ENCODE measurements at places on chromosomes 13 and 19.

DNA sequence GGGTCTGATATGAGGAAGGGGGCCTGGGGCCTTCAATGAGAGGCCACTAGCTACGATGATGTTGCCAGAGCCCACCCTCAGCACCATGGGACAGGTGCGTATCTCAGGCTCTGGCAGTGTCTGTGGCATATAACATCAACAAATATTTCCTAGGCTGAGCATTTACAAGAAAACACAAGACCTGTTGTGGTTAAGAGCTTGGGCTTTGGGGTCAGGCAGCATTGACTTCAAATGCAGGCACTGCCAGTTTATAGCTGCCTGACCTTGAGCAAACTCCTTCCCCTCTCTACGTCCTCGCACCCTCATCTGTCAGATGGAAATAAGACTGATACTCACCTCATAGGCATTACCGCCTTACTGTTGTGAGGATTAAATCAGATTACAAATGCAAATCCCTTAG, 156.0 kb downstream of the KATNAL1 start:
- no peak for DNase-seq

DNA sequence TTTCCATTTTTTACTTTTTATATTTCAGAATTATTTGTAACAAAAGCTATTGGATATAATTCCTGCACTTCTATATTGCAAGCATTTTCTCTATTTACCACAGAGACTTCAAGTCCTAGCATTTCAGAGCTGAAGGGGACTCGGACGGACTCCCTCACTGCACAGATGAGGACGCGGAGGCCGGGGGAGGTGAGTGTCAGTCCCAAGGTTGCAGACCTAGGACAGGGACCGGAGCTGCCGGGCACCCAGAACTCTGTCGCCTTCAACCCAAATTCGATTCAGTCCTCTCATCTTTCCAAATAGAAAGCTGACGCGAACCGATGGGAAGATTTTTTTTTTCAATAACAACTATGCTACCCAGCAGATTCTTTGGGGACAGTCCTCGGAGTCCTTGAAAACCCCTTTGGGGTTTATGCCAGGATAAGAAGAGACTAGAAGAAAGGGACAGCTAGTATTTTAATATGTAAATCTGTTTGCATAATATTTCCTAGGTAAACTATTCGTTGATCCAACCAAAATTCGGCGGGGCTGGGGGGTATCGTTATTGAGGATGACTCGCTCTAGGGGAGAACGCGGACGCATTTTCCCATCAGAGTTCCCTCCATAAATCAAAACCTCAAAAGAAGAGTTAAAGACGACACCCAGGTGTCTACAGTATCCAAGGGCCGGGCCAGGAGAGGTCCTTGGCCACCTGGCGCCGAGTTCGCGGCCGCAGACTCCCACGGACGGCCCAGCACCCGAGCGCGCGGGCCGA, 803 bp downstream of the FLT3 start:
- DNase-seq, result no peak

- DNase-seq, result no peak
Measured at GRCh38 chr13:103430368-103430767, 364.2 kb upstream of the SLC10A2 start.

GRCh38 chr19:23762884-23763711, 4.4 kb upstream of the ZNF681 start:
- DNase-seq, result peak; percentile 74

- DNase-seq, result no peak
Measured at GRCh38 chr13:97413694-97414093, 20.3 kb upstream of the RAP2A start.

- no peak for DNase-seq
Measured at GRCh38 chr13:33728271-33729037, 89.5 kb upstream of the RFC3 start.

GRCh38 chr13:76992548-76993001, 694 bp downstream of the CLN5 start:
- no peak for DNase-seq

DNA sequence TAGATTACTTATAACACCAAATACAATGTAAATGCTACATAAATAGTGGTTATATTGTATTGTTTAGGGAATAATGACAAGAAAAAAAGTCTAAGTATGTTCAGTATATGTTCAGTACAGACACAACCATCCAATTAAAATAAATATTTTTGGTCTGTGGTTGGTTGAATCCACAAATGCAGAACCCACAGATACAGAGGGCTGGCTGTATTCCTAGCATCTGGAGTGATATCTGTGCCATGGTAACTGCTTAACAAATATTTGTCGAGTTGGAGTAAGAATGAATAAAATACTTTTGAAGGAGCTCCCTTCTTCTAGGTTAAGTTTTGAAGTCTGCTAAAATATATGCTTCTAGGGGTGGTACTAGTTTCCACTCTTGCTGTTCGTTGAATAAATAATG, 241.0 kb downstream of the KLF5 start:
- DNase-seq, result no peak

DNA sequence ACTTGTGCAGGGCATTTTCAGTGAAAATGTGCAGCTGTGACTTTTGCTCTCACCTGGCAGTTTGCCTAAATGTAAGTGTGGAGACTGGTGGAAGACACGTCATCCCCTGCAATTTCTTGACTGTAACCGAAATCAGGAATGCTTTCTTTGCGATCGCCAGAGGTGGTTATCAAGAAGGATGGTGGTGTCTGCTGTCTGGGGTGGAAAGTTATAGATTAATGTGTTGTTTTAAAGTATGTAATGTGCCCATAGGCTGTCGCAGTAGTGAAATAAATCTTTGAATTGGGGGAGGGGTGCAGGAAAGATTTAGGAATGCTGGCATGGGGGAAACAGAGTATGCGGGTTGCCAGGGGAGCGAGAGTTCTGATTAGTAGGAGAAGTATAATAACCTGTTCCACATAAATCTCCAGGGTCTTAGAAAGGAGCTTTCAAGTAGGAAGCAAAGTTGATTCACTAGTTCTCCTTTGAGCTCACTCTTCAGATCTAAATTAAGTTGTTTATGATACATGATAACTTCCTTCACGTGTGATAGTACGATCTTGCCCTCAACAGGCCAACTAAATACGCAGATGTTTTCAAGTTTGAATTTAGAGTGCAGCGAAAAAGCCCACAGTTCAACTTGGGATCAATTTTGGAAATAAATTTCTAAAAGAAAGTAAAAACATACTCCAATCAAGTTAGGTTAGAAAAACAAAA, 1520.0 kb upstream of the SLC10A2 start:
- no peak for DNase-seq

- no peak for DNase-seq
Measured at GRCh38 chr13:97445522-97446187, 11.7 kb downstream of the RAP2A start.

GRCh38 chr19:50897191-50897607, 14.0 kb downstream of the KLK4 start:
- no peak for DNase-seq

DNA sequence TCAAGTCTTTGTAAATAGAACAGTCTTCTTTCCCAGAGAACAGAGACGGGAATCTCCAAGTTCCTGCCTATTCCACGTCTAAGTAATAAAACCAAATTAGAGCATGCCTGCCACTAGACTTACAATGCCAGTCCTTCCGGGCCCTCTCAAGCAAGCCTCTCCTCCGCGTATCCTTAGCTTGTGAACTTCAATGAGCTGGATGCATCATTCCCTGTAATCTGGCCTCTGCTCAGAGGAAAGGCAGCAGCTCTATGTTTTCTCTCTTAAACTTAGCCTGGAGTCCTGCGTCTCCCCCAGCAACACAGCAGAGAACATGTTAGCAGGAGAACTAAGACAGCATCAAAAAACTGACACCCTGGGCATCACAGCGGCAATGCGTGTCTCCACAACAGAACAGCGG, 8.2 kb downstream of the NALCN start:
- no peak for DNase-seq

DNA sequence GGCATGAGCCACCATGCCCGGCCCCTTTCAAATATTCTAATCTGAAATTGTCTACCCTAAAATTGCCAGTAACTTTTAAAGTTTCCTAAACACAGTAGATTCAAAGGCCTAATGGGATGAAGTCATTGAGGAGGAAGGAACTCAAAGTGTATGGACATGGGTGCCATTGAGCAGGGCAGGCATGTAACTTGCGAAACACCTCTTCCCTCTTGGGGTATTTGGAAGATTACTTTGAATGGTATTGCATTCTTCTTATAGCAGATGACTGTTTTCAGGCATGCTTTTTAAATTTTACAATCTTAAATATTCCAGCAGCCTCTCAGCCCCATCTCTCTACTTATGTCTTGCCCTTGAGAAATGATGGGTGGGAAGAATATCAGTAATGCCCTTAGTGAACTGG, 21.0 kb downstream of the TM9SF2 start:
- DNase-seq, result no peak

DNA sequence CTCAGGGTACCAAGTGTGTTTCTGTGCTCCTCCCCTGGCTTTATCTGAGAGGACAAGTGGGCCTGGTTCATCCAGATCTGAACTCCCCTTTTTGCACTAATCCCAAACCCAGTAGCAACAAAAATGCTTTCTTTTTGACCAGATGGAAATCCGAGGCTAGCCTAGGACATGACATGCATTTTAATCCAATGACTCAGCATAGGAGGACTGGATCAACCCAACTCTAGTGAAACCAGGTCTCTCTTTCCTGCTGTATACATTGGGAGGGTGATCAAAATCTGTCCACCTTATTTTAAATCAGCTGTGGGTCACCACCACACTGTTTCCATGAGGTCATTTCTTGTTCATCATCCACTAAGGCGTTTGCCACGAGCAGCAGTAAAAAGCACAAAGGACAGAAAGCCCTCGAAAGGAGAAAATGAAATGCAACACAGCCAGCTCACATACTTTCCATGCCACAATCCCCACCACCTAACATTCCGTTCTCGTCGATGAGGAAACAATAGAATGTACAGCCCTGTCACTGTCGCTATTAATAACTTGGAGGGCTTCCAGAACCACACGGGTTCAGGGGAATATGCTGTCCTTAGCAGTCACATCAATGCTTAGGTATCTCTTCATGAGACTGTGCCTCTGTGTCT, 543.0 kb downstream of the IRS2 start:
- DNase-seq, result no peak

GRCh38 chr13:99922631-99923404, 48.7 kb downstream of the ZIC5 start:
- no peak for DNase-seq

GRCh38 chr13:64962404-64962803, 2267.7 kb downstream of the PCDH9 start:
- no peak for DNase-seq

- DNase-seq, result no peak
Measured at GRCh38 chr13:24557081-24557480, 44.5 kb upstream of the PARP4 start.

GRCh38 chr19:4991996-4992698, 23.2 kb downstream of the KDM4B start:
- no peak for DNase-seq

DNA sequence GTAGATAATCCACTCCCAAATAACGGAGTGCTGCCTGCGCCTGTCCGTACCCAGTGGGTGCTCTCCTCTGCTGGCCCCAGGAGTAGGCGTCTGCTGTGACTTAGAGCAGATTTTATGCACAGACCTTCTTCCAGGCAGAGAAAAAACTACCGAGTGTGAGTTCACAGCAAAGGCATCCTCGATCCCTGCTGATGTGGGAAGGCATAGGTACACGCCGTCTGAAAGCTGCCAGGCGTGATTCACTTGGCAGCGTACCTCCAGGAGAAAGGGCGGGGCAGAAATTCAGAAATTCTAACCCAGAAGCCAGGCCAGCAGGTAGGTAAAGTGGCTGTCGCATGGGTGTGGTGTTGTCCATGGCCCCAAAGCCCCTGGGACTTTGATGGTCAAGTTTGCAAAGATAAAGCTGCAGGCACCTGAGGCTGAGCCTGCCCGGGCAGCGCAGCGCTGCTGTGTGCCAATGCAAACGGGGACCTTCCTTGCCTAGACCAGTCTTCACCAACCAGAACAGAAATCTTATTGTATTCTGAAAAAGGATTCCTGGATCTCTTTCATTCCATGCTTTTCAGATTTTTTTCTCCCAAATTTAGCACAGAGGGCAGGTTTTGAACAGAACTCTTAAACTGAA, 36.3 kb downstream of the COL4A2 start:
- DNase-seq, result peak; percentile 87

- no peak for DNase-seq
Measured at GRCh38 chr13:33264620-33264978, 21.0 kb downstream of the STARD13 start.

DNA sequence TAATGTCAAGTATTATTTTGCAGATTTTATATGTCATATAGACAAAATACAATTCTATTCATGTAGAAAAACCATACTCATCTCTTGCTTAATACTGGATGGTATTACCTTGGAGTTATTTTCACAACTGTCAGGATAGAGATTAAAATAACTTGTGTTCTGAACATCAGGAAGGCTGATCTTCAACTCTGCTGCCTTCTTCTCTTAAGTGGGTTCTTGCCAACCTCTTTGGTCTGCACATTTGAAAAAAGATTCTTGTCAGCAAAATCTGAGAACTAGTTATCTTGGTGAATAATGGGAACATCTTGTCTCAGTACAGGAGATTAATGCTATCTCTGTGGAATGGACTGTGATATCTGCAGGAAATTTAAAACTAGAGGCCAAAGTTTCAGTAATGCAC, 95.2 kb upstream of the FAM216B start:
- no peak for DNase-seq

GRCh38 chr13:105642511-105642958, 892.9 kb downstream of the EFNB2 start:
- no peak for DNase-seq

DNA sequence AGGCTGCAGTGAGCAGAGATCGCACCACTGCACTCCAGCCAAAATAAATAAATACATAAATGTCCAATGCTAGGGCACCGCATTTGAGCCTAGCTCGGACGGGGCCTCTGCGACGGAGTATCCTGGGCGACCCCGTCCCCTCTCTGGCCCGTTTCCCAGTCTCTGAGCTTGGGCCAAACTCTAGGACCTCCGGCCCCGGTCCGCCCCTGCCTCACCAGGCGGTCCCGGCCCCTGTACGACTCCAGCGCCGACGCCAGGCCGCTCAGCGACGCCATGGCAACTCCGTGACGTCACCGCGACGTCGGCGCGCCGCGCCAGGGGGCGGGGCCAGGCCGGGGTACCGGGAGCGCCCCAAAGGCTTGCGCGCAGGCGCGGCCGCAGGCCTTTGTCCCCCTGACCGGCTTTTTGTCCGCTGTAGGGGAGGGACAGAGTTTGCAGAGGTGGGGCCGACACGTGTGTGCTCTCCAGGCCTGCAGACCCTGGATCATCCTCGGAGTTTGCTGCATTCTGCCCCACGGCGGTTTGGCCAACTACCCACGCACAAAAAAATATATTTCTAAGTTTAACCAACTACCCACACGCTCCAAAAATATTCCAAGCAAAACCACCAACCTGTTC, at the start of gene PEX11G:
PEX11G (minus strand) TSS at position 300 of the 618 bp plus-strand sequence; CDS start at position 275, 25 bp downstream.
- no peak for DNase-seq

- DNase-seq, result peak; percentile 95
Measured at GRCh38 chr19:41225238-41226052, 6.4 kb downstream of the AXL start.

GRCh38 chr19:30374539-30374864, 2.3 kb downstream of the ZNF536 start:
- no peak for DNase-seq

- no peak for DNase-seq
Measured at GRCh38 chr13:20828539-20829364, 55.0 kb upstream of the EEF1AKMT1 start.

DNA sequence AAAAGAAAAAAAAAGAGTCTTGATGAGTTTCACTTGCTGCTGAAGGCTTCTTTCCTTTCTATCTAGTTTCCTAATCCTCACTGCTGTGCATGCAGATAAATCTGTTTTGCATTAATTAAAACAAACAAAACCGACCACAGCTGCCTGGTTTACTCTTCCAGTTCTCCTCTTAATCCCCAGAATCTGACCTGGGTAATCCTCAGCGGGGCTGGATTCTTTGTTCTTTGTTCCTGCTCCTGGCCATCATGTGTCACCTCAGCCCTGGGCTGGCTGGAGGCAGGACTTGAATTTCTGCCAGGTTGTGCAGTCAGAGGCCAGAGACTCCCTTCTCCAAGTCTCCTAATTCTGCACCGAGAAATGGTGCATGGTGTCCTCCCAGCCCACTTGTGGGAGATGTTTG, 52.2 kb upstream of the CYP4F8 start:
- DNase-seq, result no peak

Data from RWPE2 (cell line).